Dorsolateral prefrontal cortex (tissue), 122 donors: ENCODE measurements at places on chromosomes 1 and 21. TPM values are rescaled to one million over a fixed set of nuclear protein-coding genes. Genes with fewer than 3 reads are reported as not detected.

The LINGO4 gene
- not detected for total RNA-seq

The SH2D1B gene
- 1.3 TPM for total RNA-seq

The FBLIM1 gene
- 8.0 TPM for total RNA-seq

The PRKAB2 gene
- 22.6 TPM for total RNA-seq

The FYB2 gene
- total RNA-seq: 0.53 TPM

The THEM5 gene
- not detected for total RNA-seq

The ZNF695 gene
- 1.6 TPM for total RNA-seq

The FMO2 gene
- total RNA-seq: 1.1 TPM

The PPIAL4G gene
- total RNA-seq: 0.54 TPM

The KLF17 gene
- total RNA-seq: not detected

The USP24 gene
- 61.0 TPM for total RNA-seq

The SERINC2 gene
- 0.35 TPM for total RNA-seq

The LCE3A gene
- total RNA-seq: not detected

The HOOK1 gene
- 5.2 TPM for total RNA-seq

The TFF2 gene
- not detected for total RNA-seq

The CDA gene
- 2.5 TPM for total RNA-seq

The NCF2 gene
- 3.8 TPM for total RNA-seq

The GSTM3 gene
- total RNA-seq: 89.5 TPM

The CNR2 gene
- total RNA-seq: not detected

The SERTAD4 gene
- 9.1 TPM for total RNA-seq

The C1orf53 gene
- total RNA-seq: 1.6 TPM

The SH2D2A gene
- total RNA-seq: 0.29 TPM

The HEYL gene
- total RNA-seq: 3.3 TPM

The RNU1-1 gene
- total RNA-seq: 7,822 TPM

The PLPP3 gene
- total RNA-seq: 142 TPM

The HRNR gene
- total RNA-seq: not detected

The CFAP74 gene
- 18.4 TPM for total RNA-seq

The YIPF1 gene
- 20.0 TPM for total RNA-seq

The CA14 gene
- total RNA-seq: 14.7 TPM

The RHBDL2 gene
- 14.5 TPM for total RNA-seq

The DHCR24 gene
- total RNA-seq: 229 TPM

The SPATA21 gene
- not detected for total RNA-seq

The PLPPR4 gene
- 58.4 TPM for total RNA-seq

The SLC30A1 gene
- total RNA-seq: 25.7 TPM

The LRRC8C gene
- 16.3 TPM for total RNA-seq
